ENCODE measurements at places on chromosomes 3 and 15. TPM values are rescaled to one million over a fixed set of nuclear protein-coding genes. Genes with fewer than 3 reads are reported as not detected.

The C3orf70 gene
- total RNA-seq: 0.34 TPM

The P2RY13 gene
- total RNA-seq: not detected

The HDC gene
- total RNA-seq: not detected

The EFCC1 gene
- total RNA-seq: under 0.01 TPM

The CCR4 gene
- total RNA-seq: not detected

The PIGB gene
- total RNA-seq: 10.3 TPM

The TRIM71 gene
- not detected for total RNA-seq
